ENCODE measurements at places on chromosomes 11 and 22.

- peak; percentile 38 for DNase-seq
These were observed 2.2 kb downstream of the TBX1 start for GRCh38 chr22:19762568-19763457.

DNA sequence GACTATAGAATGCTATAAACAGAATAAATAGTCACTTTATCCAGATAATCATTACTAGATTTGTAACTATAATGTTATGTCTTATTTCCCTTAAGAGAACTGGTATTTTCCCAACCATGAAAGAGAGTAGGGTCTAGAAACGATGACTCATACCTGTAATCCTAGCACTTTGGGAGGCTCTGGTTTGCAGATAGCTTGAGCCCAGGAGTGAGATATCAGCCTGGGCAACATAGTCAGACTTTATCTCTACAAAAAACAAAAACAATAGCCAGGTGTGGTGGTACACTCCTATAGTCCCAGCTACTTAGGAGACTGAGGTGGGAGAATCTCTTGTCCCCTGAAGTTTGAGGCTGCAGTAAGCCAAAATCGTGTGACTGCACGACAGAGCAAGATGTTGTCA is 30.9 kb downstream of the OR52A5 start:
- no peak for DNase-seq

DNA sequence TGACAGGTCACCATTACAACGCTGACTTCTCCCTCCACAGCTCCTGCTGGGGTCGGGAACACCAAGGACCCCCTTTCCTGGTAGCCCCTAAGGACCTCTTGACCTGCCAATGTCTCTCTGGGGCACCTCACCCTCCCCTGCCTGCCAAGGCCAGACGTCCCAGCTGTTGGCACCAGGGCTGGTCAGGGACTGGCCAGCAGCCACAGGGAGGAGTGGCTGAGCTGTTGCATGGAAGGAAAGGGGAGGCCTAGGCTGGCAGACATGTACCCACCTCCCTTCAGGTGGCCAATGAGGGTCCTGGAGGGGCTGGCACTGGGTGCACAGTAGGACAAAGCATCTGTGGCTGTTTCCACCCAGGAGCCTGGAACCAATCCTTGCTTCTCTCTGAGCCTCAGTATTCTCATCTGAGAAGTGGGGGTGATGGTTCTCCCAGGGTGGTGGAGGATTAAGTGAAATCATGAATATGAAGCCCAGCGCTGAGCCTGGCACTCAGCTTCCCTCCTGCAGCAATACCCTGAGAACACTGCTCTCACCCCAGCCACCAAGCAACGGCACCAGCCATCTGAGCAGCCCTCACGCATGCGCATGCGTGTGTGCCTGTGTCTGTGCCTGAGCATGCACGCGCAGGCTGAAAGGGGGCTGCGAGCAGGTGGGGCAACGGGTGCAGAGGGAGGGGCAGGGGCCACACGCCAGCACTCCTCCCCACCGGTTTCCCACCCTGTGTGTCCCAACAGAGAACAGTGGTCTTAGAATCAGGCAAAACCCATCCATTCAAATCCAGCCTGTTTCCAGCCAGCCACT is 5.9 kb downstream of the KCNJ4 start:
- no peak for DNase-seq

DNA sequence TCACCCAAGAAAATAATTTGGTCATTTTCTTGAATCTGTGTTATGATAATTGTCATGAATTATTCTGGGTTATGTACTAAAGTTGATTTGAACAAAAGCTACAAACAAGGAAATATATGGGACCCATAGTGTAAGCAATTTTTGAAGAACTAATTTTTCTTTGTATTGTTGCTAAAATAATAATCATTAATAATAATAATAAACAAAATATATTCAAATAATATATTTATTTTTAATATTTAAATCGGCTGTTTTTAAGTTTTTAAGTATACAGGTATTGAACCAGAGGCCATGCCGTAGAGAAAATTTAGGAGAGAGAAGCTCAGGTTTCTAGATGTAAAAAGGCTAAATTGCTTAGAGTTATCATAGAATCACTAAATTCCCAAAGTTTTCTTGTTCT is 747.3 kb downstream of the LUZP2 start:
- no peak for DNase-seq

- no peak for DNase-seq
These were observed 58.8 kb upstream of the TTLL12 start for GRCh38 chr22:43245717-43246116.

DNA sequence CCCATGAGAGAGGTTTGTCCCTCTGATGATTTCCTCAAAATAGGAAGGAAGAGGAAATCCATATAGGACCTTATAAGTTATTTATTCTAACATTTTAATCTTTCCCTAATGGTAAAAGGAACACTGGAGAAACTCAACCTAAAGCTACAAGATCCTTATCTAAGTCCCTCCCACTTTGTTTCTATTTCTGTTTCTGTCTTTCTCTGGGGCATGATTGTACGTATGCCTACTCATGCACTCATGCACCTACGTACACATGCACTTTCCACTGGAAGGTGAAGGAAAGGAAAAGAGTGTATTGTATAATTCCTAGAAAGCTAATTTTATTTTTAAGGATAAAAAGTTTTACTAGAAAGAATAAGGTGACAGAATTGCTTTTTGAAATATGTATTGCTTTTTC is 125.0 kb downstream of the RAB38 start:
- no peak for DNase-seq

GRCh38 chr22:44460287-44460686 is 37.7 kb downstream of the RTL6 start:
- DNase-seq = no peak

- peak; percentile 44 for DNase-seq
These were observed 2.9 kb upstream of the ARFGAP2 start for GRCh38 chr11:47179655-47179991.

DNA sequence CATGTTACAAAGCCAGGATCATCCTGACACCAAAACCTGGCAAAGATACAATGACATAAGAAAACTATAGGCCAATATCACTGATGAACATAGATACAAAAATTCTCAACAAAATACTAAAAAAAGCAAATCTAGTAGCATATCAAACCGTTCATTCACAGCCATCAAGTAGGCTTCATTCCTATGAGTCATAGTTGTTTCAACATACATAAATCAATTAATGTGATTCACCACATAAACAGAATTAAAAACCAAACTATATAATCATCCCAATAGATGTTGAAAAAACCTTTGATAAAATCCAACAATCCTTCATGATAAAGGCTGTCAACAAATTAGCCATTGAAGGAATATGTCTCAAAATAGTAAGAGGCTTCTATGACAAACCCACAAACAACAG is 1007.2 kb upstream of the RAG2 start:
- no peak for DNase-seq

DNA sequence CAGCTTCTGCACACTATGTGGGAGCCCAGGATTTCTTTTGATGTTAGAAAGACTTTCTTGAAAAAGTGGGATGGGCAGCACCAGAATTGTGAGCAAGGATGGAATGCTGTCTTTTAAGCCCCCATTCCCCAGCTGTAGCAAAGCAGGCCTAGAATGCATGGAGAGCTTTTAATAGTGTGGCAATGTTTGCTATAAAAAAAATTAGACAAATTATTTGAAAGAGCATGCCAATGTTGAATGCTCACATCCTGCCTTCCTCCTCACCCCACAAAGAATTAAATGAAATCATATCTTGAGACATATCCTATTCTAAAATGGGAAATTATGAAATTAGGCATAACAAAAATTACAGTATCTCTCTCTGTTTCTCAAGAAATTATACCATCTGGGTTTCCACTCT is 154.7 kb downstream of the C11orf91 start:
- DNase-seq = peak; percentile 89

DNA sequence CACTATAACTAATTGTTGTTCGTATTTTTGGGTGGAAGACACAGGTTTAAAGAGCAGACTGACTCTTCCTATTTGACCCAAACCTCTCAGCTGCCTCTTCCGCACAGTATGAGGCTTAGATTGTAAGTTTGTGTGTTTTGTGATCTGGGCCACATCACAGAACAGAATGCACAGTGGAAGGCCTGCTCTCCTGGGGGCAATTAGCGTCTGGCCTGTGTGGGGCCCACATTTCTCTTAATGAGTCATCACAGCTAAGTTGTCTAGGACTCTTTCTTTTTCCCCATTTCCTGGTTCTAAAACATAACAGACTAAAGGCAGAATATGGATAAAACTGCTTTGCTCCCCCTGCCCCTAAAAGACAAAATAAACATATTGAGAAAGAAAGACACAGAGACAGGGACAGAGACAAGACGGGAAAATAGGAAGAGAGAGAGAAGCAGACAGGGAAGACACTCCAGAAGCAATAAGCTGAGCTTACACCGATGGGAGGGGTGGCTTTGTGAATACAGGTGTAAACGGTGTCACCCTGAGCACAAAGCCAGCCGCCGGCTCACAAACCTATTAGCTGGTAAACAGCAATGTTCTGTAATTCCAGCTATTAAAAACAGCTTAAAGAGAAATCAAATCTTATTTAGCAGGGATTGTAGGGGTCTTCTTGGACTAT is 127.4 kb upstream of the OPCML start:
- DNase-seq = no peak

DNA sequence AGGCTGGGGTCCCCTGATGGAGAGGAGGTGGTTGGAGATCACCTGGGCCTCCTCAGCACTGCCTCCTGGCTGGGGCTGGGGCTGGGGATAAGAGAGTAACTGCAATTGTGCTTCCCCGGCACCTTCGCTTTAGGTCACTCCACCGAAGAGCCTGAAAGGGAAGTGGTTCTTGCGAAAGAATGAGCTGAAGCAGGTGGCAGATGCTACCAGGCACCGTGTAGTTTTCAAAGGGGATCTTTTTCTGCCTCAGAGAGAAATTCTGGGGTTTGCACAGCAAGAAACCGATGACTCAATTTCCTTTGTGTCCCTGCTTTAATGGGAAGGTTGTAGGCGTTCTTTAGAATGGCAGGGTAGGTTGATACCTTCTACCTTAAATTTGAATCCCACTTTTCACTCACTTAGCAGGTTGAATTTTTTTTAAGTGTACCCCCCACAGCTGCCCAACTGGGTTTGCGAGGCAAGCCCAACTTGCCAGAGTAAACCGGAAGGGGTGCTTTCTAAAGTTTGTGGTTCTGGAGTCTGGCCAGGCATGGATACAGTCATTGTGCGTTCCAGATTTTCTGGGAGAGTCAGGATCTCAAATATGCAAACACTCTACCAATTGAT is 5.3 kb downstream of the CD44 start:
- peak; percentile 92 for DNase-seq

GRCh38 chr11:66878474-66878873 is 21.6 kb downstream of the LRFN4 start:
- no peak for DNase-seq

- no peak for DNase-seq
These were observed 6.3 kb downstream of the ZDHHC5 start for GRCh38 chr11:57674251-57674650.

- DNase-seq = no peak
These were observed 14.3 kb downstream of the MOV10L1 start for GRCh38 chr22:50104141-50104544.

DNA sequence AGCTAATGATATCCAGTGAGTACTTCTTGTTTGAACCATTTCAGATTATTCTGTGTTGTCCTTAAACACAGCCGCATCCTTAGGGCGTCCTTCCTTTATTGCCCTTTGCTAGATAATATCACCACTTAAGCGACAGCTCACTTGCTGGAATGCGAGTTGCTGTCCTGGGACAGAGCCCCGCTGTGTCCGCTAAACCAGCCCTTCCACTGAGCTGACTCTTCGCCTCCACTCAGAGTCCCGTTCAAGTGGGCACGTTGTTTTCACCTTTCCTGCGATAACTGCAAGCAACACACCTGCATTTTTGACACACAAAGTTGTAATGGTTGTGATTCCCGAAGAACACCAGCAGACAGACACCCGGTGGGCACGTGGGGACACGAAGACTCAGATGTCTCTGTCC is 140.0 kb downstream of the TBC1D22A start:
- no peak for DNase-seq

GRCh38 chr11:58503361-58503856 is 4.5 kb downstream of the OR5B21 start:
- no peak for DNase-seq

GRCh38 chr22:23457380-23457985 is 122.6 kb downstream of the IGLL1 start:
- DNase-seq = no peak

DNA sequence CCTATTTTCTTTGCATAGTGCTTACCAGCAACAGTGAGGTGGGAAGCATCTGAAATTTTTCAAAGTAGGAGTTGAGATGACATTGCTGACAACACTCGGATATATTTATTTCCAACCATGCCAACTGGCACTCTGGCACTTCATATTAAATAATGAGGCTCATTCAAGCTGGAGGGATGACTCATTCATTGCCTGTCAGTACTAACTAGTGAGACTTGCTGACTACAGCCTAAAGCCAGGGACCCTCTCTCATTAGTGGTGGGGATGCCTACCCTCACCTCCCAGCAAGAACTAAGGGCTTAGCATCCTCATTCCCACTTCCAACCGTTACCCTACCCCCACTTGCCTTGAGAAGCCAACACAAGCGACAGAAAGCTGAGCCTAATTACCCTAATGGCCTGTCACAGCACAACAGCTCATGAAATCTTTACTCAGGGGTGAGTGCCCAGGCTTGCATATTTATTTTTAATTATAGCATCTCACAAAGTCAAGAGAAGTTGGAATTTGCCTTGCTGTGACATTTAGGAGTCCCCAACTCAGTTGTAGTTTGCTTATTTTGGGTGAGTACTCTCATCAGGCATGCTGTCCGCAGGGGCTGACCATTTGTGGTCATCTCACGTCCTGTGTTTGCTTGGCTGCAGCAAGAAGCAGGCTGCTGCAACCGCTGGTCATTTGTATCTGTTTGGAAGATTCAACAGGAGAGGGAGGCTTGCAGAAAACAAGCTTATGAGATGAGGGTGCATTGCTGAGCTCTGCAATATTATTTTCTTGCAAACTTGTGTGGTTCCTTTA is 181.6 kb upstream of the POU2AF2 start:
- DNase-seq = peak; percentile 15

- DNase-seq = peak; percentile 65
These were observed 51.5 kb downstream of the RBFOX2 start for GRCh38 chr22:35977136-35977535.

DNA sequence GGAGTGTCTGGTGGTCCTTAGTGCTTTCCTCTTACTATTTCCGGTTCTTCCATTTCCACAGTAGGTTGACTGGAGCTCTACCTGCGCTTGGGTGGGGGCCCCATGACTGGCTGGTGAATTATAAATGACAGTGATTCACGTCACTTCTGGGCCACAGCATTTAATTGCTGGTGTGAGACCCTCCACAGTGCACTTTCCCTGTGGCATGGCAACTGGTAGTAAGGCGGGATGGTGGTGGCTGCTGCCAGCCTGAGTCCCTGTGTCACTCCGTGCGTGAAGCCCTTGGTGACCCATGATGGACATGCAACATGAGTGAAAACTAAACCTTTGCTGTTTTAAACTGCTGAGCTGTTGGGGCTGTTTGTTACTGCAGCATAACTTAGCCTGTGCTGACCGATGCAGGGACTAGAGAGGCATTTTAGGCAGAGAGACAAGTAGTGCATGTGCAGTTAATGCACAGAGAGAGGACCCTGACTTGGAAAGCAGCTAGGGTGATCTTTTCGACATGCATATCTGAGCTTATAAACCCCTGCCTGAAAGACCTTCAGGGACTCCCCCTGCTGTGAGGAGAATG is 3.1 kb downstream of the PRDM11 start:
- no peak for DNase-seq

- peak; percentile 13 for DNase-seq
These were observed 85.0 kb downstream of the CHST1 start for GRCh38 chr11:45580399-45580798.

Data from AG10803 (cell line).